ENCODE measurements at places on chromosomes 7 and 10. TPM values are rescaled to one million over a fixed set of nuclear protein-coding genes. Genes with fewer than 3 reads are reported as not detected.

- H3K4me1 ChIP-seq = no peaks in the 10 kb centered on the region
- H3K4me3 ChIP-seq = no peak overlapping the region
- H3K27ac ChIP-seq = no peak overlapping the region
- no peak for DNase-seq
Measured at GRCh38 chr7:82036146-82036886, 266.5 kb upstream of the HGF start.

- H3K27ac ChIP-seq = no peak overlapping the region
- peaks cover 43% of the 10 kb centered on the region for H3K36me3 ChIP-seq
- H3K4me1 ChIP-seq = no peaks in the 10 kb centered on the region
- no peak for DNase-seq
Measured at GRCh38 chr7:102204212-102204611, 82.5 kb upstream of the SH2B2 start.

- H3K4me1 ChIP-seq = no peaks in the 10 kb centered on the region
- no peaks in the 10 kb centered on the region for H3K36me3 ChIP-seq
- DNase-seq = no peak
Measured at GRCh38 chr10:75352650-75353049, 48.9 kb downstream of the ZNF503 start.

PAPOLB gene
- total RNA-seq = 0.11 TPM

DNA sequence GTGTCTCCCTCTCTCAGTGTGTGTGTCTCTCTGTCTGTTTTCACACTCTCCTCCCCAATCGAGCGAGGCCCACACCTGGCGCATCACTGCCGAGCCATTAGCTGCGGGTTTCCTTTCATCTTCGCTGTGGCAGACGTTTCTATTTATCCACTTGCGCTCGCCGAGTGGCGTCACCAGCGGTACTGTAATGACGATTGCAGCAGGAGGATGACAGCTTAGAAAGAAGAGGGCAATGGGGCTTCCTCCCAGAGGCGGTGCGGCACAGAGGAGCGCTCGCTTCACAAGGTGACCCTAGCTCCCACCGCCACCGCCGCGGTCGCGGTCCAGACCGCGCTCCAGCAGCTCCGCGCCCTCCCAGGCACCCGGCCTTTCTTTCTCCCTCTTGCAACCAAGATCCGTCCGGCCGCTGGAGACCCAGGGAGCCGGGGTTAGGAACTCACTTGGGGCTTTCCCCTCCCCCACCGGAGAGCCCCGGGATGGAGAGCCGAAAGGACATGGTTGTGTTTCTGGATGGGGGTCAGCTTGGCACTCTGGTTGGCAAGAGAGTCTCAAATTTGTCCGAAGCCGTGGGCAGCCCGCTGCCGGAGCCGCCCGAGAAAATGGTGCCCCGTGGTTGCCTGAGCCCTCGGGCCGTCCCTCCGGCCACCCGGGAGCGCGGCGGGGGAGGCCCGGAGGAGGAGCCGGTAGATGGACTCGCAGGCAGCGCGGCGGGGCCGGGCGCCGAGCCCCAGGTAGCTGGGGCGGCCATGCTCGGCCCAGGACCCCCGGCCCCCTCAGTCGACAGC lies at the start of gene EVX1:
Gene EVX1, plus strand, starts transcription at position 248 of the 785 bp plus-strand sequence. Its CDS starts 229 bp downstream, at position 477.
- H3K27ac ChIP-seq = no peak within 1 kb of the TSS
- peak; percentile 72 for DNase-seq
- H3K27me3 ChIP-seq = peaks cover 100% of the 10 kb centered on the region
- no peak within 1 kb of the TSS for H3K4me3 ChIP-seq

- H3K27ac ChIP-seq = no peak overlapping the region
- H3K36me3 ChIP-seq = no peaks in the 10 kb centered on the region
- DNase-seq = no peak
- H3K4me3 ChIP-seq = no peak overlapping the region
Measured at GRCh38 chr7:19405541-19405940, 260.3 kb upstream of the FERD3L start.
